DMS 273 treated with DMSO at 0.1 percent for 48 hours (cell line): ENCODE measurements at places on chromosomes 3 and 15.

DNA sequence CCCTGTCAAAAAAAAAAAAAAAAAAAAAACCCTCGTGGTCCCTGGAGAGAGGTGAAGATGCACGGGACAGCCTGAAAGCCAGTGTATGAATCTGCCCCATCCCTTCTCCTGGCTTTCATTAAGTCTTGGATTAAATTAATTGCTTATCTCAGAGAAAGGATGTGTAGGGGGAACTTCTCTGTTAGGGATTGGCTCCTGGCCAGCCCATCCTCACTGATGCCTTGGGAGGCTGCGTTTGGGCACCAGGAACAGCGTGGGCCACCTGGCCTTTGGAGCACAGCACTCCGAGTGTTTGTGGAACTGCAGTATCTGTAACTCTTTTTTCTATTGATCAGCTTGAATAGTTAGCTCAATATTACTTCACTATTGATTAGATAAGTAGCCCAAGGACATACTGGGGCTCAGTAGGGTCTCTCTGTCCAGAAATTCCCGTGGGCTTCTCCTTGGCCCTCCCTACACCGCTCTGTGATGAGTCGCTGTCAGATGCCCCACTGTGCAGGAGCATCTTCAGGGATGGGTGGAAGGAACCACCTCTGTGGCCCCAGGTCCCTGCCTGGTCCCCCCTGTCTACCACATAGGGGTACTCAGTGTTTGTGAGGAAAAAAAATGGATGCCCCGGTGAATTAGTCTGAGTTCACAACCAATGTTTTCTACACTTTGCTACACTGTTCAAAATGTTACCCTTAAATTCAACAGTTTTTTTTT, 2.0 kb downstream of the PXYLP1 start:
- DNase-seq, result no peak

- no peak for DNase-seq
These were observed 297.2 kb upstream of the C2CD4B start for GRCh38 chr15:62462268-62462667.

- no peak for DNase-seq
These were observed 65.5 kb upstream of the SLC7A14 start for GRCh38 chr3:170651260-170651845.

GRCh38 chr3:136166507-136166906, 29.6 kb downstream of the MSL2 start:
- DNase-seq, result no peak

DNA sequence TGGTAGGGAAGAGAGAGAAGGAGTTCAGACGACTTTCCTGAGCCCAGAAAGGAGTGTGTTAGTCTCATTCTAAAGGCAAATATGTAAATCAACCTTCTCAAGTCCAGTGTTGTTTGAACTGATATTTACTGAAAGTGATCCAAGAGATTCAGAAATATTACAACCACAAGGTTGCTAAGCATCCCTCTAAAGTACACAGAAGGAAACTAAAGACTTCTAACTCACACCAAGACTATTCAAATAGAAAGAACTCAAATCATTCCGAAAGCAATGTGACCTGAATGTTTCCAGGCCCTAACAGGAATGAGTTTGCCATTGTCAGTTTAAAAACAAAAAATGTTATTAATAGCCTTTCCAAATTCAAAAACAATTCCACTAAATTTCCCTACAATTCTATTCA, 56.9 kb upstream of the VGLL3 start:
- DNase-seq, result no peak

DNA sequence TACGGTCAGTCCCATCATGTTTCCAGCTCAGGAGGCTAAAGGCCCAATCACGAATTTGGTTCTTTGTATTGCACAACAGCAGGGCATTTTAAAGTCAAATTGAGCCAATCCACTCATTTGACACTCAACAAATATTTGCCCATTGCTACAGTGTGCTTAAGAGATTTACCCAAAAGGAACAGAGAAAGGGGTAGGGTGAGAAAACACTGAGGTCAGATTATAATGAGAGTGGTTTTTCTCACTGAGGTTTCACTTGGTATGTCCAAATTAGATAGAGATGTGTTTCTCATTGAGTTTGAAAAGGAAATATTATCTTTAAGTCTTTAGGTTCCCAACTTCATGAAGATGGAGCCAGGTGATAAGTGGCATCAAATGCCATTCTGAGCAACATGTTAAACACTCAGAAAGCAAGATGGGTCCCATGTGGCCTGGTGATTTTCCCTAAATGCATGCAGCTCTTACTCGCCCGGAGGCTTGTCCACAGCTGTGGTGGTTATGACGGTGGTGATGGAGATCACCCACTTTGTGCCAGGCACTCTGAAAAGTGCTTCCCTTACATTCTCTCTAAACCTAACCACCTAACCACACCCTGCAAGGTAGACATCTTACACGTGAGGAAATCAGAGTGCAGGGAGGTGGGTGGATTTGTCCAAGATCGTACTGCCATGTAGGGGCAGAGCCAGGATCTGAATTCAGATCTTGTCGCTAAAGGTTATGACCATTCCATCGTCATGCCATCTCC, 31.2 kb upstream of the USP3 start:
- no peak for DNase-seq

- DNase-seq, result no peak
These were observed 407.1 kb upstream of the MCTP2 start for GRCh38 chr15:93823971-93824913.

- DNase-seq, result no peak
These were observed 422.2 kb downstream of the GBE1 start for GRCh38 chr3:81339040-81339845.

DNA sequence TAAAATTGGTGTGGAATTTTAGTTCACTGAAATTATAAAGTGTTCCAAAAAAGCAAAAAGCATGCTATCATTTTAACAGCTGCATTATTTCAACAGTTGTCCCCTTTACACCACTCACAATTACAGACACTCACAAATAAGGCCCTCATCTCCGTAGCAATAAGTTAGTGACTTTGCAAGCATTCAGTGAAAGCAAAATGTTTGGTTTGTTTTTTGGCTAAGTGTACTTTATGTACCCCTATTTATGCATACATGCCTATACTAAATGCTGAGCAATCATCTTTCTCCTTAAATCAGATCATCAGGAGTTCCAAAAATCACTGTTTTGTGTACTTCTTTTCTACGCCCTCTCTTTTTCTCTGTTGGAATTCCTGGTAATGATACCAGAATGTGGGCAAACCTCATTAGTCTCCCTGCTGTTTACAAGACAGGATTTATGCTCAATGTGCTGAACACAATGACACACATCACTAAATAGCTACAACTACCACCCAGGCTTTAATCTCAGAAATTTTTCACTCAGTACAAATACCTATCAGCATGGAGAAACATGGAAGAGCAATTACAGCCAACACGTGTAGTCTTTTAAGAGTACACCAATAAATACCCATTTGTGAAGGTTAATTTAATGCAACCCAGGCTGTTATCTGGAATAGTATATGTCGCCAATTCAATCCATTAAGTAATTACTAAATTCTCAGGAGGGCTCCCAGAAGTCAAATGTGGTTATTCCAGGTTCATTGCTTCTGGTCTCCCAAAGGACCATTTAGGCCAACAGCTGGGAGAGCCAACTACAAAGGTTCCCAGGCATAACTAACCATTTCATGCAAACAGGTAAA, 12.0 kb downstream of the ALDH1A2 start:
- no peak for DNase-seq

- no peak for DNase-seq
These were observed 38.0 kb downstream of the SRPRB start for GRCh38 chr3:133843634-133844033.

GRCh38 chr15:78069462-78070029, 8.0 kb downstream of the TBC1D2B start:
- DNase-seq, result no peak

GRCh38 chr3:181912384-181912783, 200.7 kb downstream of the SOX2 start:
- no peak for DNase-seq

GRCh38 chr15:52514482-52514881, 14.2 kb downstream of the MYO5A start:
- no peak for DNase-seq

DNA sequence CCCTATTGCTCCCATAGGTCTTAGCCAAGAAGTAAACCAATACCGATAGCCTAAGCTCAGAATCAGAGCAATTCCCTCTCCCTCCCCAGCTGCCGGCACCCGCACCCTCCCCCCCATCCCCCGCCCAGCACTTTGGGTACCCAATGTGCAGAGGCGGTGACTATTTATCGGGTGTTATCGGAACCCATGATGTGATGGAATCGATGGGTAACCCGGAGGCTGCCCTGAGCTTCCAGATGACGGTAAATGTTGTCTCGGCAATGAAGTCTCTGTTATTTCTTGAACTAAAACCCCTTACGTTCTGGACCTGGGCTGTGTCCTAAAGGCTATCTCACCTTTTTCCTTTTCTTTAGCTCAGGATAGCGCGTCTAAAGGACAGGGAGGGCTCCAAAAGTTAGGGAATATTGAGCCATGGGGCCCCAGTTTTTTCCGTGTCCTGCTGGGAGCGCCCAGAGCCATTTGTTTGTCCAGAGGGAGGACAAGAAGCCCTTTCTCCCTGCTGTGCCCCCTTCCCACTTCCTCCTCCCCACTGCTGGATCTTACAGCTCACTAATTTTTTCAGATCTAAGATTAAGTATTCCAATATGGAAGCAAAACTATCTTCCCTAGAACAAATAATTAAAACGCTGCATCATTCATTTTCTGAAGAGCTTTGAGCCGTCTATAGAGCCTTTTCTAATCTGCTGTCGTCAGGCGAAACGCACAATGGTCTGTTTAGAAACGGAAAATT, 1.5 kb downstream of the SLITRK3 start:
- no peak for DNase-seq

- no peak for DNase-seq
These were observed 54.0 kb upstream of the ANKRD28 start for GRCh38 chr3:15851735-15852134.

DNA sequence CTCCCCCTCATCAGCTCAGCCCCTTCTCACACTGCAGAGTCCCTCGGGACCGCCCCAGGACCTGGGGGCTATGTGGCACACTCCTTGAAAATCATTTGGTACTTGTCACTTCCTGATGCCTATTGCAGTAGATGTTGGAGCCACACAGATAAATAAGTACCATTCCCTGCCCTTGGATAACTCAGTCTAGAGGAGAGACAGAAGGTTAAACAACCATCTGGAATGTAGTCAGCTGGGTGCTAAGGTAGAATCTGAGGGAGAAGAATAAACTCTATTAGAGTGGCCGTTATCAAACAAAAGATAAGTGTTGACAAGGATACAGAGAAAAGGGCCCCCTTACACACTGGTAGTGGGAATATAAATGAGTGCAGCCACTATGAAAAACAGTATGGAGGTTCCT, 112.3 kb upstream of the NR2E3 start:
- no peak for DNase-seq

DNA sequence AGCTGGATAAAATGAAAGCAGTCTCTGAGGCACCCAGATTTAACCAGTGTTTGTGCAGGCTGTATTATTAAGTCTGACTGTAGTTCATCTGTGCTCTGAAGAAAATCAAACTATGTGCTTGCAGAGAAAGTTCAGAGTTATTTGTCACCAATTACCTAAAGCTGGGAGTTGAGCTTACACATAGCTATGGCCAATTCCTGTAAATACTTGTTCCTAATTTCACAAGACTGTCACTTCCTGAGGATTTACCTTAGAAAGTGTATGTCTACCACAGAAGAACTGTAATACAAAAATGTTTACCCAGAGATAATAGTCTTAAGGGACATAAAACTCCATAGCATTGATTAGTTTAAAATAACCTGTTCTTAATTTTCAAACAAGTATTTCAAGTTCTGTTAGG, 628.4 kb upstream of the TGFBR2 start:
- DNase-seq, result no peak

DNA sequence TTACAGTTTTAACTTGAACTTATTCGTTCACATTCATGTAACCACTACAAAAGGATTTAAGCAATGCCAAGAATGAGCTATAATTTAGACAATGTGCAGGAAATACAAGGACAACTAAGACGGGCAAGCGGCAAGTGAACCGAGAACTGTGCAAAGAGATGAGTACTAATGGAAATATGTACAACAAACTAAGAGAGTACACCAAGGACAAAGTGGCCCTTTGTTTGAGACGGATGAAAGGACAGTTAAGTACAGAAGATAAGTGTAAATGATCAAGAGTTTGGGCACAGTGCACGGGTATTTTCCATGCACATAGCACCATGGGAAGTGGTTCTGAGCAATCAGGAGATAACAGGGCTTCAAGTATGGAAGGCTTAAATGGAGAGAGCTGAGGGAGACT, 281.7 kb downstream of the ROBO2 start:
- DNase-seq, result no peak

- DNase-seq, result no peak
These were observed 53.1 kb downstream of the SLC4A7 start for GRCh38 chr3:27431116-27431515.

GRCh38 chr3:21912711-21913110, 161.7 kb upstream of the ZNF385D start:
- no peak for DNase-seq

DNA sequence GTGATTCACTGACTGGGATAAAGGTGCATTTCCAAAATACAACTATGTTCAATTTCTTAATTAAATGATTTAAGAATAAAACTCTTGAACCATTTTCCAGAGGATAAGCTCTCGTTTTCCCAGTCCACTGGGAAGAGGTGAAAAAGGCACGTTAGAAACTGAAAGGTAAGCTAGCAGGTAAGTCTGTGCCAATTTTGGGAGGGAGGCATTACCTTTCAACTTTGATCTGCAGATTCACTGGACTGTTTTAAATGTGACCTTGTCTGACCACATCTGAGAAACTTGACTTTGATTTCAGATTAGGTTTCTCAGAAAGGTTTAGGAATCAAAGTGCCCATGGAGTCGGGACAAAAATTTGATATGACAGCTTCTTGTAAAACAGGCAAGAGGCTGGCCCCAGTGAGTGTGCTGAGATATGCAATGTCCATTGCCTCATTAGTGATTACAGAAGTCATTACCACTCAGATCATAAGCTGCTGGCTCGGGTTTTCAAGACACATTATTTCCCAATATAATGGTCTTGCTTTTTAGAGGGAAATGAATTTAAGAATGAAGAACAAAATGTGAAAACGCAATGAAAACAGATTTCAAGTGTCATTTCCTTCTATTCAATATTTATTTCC, 118.8 kb downstream of the ADAMTS9 start:
- DNase-seq, result no peak

DNA sequence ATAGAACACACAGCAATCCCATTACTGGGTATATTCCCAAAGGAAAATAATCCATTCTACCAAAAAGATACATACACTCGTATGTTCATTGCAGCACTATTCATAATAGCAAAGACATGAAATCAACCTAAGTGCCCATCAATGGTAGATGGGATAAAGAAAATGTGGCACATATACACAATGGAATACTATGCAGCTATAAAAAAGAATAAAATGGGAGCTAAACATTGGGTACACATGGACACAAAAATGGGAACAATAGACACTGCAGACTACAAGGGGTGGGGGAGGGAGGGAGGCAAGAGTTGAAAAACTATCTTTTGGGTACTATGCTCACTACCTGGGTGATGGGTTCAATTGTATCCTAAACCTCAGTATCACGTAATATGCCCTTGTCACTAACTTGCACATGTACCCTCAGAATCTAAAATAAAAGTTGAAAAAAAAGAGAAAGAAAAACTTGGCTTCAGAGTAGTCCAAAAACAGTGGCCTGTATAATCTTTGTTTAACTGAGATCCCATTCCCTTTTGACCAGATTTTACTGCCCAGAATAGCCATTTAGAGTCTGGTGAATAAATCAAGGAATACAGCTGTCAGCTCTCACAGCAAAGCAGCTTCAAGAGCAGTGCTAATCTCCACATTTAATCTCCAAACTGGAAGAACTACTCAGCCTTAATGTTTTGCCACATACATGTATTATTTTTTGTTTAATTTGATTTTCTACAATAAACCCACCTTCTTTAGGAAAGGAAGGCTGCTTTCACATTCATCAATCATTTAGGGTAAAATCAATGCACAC, 54.5 kb upstream of the XRN1 start:
- DNase-seq, result no peak
